ENCODE measurements at places on chromosomes 16 and 17.

DNA sequence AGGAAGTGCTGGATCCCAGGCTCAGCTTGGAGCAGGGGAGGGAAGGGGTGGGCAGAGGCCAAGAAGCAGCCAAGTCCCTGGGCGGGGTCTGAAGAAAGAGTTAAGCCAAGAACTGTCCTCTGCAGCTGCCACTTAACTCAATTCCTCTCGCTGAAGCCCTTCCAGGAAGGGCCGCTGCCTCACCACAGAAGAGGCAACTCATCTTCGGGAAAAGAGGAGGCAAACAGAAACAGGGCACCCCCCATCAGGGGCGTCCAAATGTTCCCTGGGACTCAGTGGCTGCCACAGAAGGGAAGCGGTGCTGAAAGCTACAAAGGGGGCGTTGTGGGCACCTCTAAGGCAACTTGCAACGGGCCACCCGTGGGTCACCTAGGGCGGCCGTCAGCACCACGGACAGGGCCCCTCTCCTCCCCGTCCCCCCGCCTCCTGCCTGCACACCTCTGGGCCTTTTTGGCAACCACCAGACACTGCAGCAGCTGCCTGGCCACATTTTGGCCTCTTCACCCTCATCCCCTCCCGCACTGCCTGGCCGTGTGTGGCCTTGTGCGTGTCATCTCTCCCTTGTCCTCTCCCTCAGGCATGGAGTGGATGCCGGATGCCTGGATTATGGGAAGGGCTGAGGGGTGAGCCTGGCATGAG lies 2.5 kb downstream of the TLCD3B start:
- no peak for DNase-seq

DNA sequence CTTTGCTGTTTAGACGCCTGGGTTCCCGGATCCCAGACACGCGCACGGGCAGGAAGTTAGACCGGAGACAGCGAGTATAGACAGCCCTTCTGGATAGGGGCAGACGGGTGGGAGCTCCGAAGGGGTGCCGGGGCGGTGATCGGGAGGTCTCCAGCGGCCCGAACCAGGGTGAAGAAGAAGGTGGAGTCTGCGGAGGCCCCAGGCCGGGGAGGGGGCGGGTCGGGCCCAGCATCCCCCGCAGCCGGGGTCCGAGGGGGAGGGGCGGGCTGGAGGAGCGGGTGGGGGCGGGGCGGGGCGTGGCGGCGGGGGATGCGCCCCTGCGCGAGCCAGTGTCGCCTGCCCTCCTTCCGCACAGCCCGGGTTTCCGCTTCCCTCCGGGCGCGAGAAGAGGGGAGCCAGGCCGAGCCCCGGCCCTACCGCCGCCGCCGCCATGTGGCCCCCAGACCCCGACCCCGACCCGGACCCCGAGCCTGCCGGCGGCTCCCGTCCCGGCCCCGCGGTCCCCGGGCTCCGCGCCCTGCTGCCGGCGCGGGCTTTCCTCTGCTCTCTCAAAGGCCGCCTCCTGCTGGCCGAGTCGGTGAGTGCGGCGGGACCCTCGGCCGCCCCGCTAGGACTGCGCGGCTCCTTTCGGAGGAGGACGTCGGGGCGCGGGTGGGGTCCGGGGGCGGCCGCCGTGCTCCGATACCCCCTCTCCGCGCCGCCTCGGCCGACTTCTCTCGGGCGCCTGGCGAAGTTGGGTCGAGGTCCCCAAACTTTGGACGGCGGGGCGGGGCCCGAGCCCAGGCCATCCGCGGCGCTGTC lies at the start of gene CMTM3:
Gene CMTM3 (plus strand): TSS at position 329 of the 801 bp plus-strand sequence. CDS start 102 bp downstream, at position 431.
- peak; percentile 62 for DNase-seq

DNA sequence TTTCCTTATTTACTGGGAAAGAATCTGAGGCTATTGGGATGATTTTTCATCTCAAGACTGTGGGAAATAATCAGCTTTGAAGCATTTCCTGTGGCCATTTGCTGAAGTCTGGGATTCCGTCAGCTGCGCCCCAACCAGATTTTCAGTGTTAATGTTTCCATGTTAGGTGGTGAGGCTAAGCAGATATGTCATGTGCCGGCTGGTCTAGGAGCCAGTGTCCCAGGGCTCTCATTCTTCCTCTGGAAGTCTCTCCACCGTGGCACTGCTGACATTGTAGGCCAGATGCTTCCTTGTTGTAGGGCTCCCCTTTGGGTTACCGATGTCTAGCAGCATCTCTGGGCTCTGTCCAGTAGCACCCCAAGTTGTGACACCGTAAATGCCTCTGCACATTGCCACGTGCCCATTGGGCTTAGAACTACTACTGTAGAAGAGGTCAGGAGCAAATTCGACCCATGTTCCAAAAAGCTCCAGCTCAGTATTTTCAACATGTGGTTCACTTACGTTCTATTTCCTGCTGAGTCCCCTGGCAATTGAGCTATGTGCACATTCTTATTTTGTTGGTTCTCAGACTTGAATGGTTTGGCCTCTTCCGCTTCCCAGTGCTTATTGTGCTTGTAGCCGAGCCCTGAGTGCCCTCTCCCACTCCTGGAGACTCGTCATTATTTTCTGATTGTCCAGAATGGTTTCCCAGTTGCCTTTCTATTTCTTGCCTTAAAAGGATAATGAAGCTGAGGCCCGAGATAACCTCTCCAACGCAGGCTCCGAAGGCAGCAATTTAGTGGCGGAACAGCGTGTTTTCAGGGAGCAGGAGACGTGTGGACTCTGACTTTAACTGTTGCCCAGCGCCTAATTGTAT lies 82.2 kb downstream of the SPECC1 start:
- DNase-seq = no peak

DNA sequence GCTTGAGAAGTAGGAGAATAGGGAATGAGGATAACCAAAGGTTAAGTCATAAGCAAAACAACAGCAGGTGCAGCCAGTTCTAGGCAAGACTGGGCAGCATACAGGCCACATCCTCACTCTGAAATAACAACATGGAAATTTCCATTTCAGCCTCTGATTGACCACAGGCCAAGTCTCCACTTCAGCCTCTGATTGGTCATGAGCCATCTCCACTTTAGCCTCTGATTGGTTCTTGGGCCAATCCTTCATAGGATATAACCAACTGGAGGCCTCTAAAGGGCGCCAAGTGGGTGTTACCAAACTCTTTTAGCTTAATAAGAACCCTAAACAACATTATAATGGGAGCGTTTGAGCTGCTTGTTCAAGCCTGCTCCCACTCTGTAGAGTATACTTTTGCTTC lies 512.0 kb downstream of the NPIPA7 start:
- no peak for DNase-seq

- DNase-seq = no peak
These were observed 1.4 kb upstream of the MILR1 start for GRCh38 chr17:64447526-64447925.

DNA sequence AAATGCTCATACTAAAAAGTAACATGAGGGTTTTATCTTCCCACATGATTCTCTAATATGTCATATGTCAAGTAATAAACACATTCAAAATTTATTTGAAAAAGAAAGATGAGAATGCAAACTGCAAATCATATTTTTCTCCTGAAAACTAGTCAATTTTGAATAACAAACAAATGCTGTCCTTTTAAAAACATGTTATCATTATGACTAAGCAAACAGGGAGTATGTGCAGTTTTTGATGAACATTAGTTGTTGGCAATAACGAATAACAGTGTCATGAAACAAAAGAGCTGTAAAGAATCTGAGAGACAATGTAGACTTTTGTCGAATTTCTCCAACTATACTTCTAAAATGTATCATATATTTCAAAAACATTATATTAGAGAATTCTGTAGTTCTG lies 34.8 kb downstream of the RPGRIP1L start:
- DNase-seq = no peak

DNA sequence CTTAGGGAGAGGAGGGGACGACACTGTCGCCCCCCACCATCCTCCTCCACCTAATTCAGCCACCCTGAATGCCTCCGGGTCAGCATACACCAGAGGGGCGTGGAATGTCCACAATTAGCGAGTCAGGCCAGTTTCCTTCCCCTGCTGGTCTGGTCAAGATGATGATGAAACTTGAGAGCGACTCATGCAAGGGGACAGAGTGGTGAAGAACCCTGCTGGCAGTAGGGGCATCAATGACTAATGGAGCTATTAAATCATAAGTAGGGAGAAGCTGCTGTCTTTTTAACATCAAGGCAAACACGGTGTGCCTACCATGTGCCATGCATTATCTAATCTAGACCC lies 7.2 kb downstream of the SPACA3 start:
- DNase-seq = no peak

- no peak for DNase-seq
These were observed 133.2 kb downstream of the CBLN1 start for GRCh38 chr16:49148410-49148809.
